ENCODE measurements at places on chromosomes 7 and 10. TPM values are rescaled to one million over a fixed set of nuclear protein-coding genes. Genes with fewer than 3 reads are reported as not detected.
A peak's percentile ranks its signal among the peaks of the same experiment; 100 is the strongest.

The ADAM22 gene
- 0.12 TPM for total RNA-seq

The COG5 gene
- 20.8 TPM for total RNA-seq

- DNase-seq: no peak
These were observed 82.8 kb downstream of the GPR158 start for GRCh38 chr10:25257646-25258045.

- DNase-seq: no peak
These were observed 285.2 kb downstream of the CACNA2D1 start for GRCh38 chr7:82158327-82158726.

The OR13A1 gene
- total RNA-seq: not detected

GRCh38 chr10:16989826-16990293, 139.8 kb downstream of the CUBN start:
- DNase-seq: no peak

GRCh38 chr7:86916277-86916825, 143.1 kb downstream of the ELAPOR2 start:
- no peak for DNase-seq

DNA sequence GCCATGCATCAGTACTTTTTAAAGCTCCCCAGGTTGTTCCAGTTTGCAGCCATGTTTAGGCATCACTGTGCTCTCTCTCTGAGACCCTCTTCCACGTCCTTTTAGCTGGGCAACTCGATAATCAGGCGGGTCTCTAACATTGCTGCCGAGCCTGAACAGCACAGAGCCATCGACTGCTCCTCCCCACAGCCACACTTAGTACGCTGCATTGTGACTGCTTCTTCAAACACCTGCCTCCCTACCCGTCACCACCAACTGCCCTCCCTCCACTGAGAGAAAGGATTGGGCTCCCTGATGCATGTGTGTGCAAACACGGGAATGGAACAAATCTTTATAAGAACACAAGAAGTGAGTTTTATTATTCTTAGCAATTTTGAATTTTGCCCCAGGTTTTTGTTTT, 11.4 kb upstream of the TACR2 start:
- DNase-seq: no peak

GRCh38 chr10:33638374-33638773, 303.9 kb upstream of the NRP1 start:
- no peak for DNase-seq

DNA sequence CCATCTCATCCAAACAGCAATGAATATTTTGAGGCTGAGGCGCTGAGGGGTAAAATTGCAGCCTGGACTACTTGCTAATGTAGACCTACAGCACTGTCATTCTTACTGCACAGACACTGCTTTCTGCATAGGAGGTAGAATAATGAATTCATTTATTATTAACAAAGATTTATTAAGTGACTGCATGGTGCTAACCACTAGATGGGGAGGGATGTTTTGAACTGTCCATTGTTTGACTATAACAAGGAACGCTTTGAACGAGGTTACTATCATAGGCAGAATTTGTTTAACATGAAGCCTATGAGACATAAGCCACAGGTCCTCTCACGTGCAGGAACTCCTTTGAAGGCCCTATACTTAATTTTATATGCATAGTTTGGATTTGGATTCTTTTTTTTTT, 143.8 kb downstream of the CFTR start:
- DNase-seq: no peak

DNA sequence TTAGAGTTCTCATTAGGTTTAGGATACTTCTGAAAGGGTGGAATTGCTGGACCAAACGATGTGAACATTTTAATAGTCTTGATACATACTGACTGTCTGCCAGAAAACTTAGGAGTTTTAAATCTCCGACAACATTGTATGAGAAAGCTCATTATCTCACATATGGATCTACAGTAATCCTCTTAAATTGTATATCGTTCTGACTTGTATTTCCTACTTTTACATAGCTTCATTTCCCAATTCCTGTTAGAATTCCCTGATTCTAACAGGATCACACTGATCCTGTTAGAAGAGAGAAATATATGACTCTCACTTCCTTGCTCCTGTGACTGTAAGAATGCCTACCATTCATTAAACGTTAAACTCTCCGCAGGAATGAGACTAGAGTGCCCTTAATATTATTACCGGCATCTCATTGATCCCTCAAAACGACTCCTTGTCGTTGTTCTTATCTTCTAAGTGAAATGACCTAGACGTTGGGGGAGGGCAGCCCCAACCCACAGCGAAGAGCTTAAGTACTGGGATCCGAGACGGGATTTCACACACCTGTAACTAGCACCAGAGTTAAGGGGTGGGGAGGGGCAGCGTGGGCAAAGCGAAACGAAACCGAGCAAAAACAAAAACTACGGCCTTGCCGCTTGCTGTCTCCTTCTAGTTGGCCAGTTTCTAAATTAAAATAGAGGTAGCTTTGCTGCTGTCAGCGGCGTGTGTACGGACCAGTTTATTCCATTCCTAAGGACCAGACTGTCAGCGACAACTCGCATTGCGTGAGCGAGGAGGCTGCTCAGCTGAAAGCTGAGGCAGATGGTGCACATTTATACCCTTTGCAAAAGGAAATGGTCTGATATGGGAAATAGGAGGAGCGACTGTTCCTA, 678 bp upstream of the TMEM106B start:
- no peak for DNase-seq

DNA sequence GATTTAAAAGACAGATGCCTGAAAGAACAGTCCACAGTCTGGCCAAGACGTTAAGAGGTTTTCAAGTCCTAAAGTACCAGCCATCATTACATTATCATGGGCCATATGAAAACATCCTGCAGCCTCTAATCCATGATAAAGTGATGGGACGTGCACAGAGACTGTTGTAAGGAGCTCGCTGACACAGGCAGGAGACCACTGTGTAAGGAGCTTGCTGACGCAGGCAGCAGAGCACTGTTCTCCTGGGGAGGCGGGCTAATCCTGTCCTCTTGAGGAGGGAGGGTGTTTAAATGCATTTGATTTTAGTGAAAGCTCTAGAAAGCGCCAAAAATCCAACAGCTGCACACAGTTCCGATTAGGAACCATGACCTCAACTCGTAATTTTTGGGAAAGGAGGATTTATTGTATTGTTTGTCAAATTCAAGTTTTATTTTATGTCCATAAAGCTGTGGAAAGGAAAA, 16.9 kb downstream of the SVIL start:
- DNase-seq: no peak

GRCh38 chr10:30553626-30554439, 75.7 kb downstream of the LYZL2 start:
- peak; percentile 74 for DNase-seq

GRCh38 chr7:27134392-27134791, 3.8 kb upstream of the HOXA4 start:
- DNase-seq: no peak

DNA sequence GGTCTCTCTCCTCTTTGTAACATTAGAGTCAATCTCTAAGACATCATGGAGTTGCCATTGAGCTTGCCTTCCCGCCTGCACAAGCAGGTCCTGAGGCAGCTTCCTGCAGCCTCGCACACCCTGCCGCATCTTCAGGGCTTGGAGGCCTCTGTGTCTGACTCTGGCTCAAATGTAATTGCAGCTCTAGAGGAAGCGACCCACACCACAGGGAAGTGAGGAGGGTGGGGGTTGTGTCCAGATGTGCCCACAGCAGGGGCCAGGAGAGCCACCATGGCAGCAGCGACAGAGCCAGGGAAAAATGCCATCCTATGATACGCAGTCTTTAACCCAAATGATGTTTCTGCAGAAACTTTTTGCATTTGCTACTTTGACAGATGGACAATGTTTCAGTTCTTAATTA, 216.0 kb upstream of the ZNF32 start:
- no peak for DNase-seq

The EPO gene
- total RNA-seq: not detected

DNA sequence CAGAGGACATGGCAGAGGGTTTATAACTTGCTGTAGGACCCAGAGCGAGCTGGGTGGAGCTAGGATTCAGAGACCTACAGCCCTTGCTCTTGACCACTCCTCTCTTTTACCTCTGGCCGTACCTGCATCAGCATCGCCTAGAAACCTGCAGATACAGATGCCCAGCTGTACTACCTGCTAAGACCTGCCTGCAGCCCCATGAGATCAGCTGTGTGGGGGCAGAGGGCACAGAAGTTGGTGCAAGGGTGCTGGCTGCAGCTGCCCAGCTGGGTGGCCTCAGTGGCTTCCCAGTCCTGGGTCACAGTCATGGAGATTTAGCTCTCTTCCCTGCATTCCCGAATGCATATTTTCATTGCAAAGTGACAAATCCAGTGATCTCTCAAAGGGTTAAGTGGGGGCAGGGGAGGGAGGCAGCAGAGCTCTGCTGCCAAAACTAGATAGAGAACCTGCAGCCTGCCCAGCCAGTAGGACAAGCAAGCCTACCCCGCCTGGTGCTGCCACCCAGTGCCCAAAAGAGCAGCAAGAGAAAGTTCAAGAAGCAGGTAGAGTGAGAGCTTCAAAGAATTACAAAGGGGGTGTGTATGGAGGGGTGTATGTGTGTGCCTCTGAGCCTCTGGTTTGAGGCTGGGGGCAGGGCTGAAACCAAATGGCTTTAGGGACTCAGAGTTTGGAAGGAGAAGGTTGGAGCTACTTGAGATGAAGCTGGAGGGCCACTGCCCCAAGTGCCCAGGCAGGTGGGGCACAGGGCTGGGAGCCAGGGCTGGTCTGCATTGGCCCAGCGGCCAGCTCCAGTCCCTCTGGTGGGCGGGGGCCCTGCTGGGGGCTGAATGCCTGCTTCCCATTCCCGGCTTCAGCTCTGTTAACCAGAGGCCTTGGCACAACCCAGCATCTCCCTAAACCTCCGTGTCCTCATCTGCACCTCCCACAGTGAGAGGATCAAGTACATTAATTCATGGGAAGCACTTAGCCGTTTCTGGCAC, 6.9 kb downstream of the FAM241B start:
- DNase-seq: no peak

The AGMO gene
- not detected for total RNA-seq

DNA sequence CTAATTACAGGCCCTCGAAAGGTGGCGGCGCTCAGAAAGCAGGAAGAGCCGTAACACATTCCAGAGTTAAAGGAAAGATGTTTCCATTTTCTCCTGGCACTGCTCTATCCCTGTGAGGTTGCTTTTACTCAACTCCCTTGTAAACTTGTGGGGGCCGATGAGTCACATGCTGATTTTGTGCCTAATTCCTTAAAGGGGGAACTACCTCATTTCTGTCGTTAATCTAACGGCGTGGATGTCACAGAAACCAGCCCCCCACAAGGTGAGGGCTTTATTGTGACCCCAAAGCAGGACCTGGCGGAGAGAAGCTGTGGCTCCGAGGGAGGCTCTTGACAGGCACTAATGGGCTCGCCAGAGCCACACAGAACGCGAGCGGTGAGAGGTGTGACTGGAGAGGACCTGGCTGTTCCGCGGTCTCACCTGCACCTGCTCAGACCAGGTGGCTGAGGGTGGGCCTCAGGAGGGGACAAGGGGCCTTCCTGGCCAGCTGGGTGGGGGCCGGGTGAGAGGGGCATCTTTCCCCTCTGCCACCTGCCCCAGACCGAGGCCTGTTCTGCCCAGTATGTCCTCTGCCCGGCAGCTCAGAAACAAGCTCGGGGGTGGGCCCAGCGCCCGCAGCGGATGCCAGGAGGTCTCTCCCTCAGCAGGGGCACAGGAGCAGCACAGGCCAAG, 50.9 kb downstream of the CALML3 start:
- no peak for DNase-seq

The CCDC126 gene
- 12.0 TPM for total RNA-seq

DNA sequence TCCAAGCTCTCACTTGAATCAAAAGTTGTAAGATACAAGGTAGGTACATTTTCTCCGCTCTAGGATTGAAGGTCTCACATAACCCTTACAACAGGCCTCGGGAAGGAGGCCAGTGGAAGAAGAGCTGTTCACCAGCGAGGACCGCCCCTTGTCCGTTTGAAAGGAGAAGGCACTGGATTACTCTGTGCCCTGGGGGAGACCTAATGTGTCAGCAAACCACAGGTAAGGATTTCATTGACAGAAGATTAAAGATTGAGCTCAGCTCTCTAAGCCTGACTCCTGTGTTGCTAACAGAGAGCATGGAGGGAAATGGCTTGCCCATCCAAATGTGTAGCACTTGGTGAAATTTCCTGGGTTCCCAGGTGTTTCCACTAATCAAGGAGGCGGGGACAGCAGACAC, 81.2 kb downstream of the SLC16A9 start:
- no peak for DNase-seq
